ENCODE measurements at places on chromosomes 1 and 21.

GRCh38 chr1:207024202-207025145 is 8.1 kb downstream of the C1orf116 start:
- DNase-seq = peak; percentile 17

DNA sequence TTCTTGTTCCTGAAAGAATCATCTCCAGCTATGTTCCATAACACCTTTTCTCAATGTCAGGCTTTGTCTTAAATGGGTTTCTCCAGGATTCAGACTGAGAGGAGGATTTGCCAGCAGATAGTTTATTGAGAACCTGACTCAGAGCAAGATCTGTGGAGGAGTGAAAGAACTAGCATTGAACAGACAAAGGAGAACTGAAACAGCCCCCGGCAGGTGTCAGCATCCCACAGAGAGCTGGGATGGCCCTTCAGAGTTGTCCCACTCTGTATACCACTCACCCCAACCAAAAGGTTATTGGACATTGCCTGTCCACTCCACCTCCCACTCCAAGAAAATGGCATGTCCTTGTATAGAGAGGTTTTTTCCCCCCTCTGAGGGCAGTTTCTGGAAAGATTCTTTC is 270.7 kb downstream of the PAPPA2 start:
- DNase-seq = no peak

- no peak for DNase-seq
Measured at GRCh38 chr1:12555411-12556367, 62.3 kb downstream of the DHRS3 start.

- DNase-seq = no peak
Measured at GRCh38 chr1:54477153-54477561, 70.9 kb upstream of the ACOT11 start.

DNA sequence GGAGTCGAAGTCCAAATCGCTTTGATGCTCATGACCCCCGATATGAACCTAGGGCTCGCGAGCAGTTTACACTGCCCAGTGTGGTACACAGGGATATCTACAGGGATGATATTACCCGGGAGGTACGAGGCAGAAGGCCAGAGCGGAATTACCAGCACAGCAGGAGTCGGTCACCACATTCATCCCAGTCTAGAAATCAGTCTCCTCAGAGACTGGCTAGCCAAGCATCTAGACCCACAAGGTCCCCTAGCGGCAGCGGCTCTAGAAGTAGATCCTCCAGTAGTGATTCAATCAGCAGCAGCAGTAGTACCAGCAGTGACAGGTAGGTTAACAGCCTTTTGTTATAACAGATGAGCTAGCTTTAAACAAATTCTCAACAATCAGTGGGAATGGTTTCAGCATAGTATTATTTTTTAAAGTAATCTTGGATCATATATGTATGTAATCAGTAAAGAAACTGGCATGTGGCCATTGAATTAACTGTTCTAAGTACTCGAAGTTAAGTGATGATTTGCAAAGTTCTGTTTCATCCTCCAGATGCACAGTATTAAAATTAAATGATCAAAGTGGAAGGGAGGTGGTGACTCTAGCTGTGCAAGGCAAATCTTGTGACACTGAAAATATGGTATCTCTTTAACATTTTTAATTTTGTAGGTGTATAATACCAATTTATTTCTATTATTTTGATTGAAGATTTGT is 29.0 kb downstream of the SPEN start:
- DNase-seq = no peak

DNA sequence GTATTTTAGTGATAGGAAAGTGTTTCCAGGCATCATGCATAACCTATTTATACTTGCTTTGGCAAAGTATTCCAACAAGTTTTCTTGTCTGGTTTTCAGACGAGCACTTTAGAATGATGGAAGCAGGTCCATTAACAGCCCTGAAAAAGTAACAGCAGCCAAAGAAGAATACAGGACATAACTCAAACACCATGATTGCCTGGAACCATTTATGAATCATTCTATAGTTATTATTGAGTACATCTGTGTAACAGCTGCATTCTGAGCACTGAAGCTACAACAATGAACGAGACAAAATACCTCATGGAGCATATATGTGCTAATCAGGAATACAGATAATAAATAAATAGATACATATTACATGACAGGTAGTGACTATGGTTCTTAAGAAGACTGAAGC is 12.6 kb downstream of the IL10RB start:
- no peak for DNase-seq

DNA sequence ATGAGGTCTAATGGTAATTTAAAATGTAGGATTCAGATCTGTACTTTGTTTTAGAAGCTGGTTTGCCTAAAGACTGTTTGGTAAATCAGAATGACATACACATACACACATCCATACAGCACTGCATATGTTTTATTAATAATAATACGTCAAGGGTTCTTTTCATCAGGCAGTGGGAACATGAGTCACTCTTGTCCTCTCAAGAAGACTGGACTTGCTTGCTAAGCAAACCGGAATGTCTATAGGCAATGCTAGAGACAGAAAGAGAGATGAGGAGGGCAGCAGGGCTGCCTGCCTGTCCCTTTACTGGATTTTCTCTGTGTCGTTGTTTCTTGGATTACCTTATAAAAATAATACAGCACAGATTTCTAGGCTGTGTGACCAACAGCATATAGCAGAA is 119.1 kb upstream of the GALNT2 start:
- DNase-seq = no peak

- DNase-seq = no peak
Measured at GRCh38 chr1:110464340-110464739, 13.4 kb downstream of the PROK1 start.

- DNase-seq = no peak
Measured at GRCh38 chr1:32012709-32013385, 821 bp upstream of the KHDRBS1 start.

GRCh38 chr1:42319128-42319851 is 15.7 kb downstream of the FOXJ3 start:
- DNase-seq = peak; percentile 36

- DNase-seq = no peak
Measured at GRCh38 chr1:8482979-8483381, 165.1 kb downstream of the SLC45A1 start.

DNA sequence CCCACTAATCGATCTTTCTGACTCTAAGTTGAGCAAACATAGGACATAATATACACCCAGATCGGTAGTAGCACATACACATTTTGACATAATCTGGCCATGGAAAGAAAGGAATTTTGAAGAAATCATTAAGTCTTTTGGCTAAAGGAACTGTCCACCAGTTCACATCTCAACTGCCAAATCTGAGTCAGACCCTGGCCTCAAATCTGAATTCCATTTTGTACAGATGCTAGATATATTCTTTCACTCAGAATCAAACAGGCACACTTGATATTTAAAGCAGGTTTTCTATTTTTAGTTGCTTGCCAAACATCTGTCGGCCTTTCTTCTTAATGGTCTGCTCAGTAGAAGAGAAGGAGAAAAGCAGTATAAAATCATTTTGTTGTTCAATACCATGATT is 281.8 kb downstream of the BARHL2 start:
- no peak for DNase-seq

DNA sequence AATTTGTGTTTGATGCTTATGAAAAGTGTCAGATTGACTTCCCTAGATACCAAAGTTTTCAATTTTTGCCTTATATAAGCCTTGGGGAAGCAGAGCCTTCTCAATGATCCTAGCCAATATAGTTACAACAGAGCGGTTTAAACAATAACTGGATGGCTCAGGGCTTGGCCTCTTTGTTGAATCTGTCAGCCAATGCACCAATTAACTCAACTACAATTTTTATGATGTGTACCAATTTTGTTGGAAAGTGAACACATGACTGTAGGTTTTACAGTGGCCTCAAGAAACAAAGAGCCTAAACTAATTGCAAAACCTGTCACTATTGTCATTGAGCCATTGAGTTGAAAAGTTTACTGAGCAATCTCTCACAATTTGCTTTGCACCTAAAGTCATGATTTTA is 71.6 kb upstream of the RGS18 start:
- DNase-seq = no peak

DNA sequence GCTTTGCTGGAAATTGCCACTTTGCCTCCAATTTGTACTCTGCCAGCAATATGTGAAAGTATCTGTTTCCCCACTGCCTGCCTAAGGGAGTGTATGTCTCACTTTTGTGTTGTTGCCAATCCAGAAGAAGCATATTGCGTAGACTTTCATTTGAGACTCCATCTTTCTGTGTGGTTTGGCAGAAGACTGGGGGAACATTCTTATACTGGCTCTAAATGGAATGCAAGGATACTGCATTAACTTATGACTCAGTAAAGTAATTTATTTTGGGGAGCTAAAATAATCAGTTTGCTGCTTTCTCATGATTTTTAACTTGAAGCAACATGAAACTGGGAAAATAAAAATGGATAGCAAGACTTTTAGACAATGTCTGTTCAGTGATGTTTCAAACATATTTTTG is 107.7 kb upstream of the TMPRSS2 start:
- no peak for DNase-seq

DNA sequence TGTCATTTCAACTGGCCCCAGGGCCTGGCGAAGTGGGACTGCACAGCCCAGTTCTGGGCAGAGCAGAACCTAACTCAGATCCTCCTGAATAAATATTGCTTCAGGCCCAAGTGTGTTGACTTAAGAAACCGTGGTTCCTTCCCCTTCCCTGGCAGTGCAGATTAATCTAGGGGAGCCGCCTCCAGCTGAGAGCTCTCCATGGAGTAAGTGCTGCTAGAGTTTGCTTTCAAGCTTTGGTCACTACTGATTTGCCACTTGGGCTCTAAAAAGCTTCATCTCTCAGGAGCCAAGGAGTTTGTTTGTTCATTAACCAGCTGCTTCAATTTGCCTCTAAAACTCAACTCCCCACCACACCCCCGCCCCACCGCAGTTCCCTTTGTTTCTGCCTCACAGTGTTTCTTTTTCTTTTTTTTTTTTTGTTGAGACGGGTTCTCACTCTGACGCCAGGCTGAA is 112.1 kb downstream of the DTL start:
- no peak for DNase-seq

GRCh38 chr1:153745417-153745816 is 17.6 kb downstream of the INTS3 start:
- DNase-seq = no peak

DNA sequence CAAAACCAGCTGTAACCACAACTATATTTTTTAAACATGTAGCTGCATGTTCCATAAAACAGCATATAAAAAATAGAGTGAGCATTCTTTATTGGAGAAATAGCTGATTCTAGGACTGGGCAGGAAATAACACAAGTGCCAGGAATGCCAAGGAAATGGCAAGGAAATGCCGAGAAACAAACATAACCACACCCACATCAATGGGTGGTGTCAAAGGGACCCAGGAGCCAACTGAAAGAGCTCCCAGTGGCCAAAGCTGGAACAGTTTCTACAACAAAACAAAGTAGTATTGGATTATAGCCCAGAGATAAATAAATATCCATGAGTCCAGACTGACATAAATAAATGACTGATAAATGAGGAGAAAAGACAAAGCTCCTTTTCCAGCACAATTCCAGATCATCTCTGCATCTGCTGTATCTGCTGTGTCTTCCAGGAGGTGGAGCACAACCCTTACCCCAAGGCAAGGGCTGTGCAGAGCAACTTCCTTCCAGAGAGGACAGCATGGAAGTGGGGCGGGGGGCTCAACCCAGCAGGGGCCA is 28.1 kb downstream of the ADARB1 start:
- DNase-seq = no peak

DNA sequence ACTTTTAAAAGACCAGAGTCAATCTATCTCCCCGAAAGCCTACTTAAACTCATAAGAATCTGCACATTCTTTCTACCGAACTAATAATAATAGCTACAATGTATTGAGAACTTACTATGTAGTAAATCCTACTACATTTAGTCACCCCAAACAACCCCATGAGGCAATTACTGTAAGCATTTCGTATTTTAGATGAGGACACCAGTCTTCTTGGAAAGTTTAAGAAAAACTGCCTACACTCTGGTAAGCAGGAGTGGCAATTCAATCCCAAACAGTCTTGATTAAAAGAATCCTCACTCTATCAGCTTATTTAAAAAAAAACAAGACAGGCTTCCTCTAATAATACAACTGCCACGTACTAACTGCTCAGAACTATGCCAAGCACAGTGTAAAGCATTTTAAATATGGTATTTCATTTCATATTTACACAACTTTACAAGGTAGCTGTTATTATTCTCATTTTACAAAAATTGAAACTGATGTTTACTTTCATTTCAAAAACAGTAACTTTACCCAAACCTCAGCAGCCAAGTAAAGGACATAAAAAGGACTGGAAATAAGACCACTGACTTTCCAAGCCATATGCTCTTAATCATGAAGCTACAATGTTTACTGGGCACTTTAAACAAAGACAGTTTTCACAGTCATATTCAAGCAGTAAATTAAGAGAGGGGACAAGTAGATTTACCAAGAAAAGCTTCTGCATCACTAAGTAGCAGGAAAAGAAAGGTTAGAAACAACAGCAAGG is 13.9 kb downstream of the ARID4B start:
- DNase-seq = no peak

DNA sequence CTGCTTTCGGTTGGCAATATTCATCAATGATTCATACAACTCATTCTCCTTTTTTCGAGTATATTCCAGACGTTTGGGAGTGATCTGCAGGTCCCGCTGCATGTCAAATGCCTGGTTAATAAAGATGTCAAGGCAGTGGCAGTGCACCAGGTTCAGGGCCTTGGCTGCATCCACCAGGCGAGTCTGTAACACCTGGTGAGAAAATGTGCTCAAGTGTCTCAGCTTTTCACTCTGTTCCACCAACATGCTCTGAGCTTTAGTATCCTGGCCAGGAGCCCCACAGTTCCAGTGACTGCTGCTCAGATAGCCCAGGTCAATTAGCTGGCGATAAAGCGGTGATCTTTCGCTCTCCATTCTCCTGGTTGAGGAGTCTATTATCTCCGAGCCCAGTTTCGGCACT is 42.3 kb downstream of the DSTYK start:
- DNase-seq = no peak

GRCh38 chr1:2355373-2356261 is 35.7 kb downstream of the MORN1 start:
- DNase-seq = no peak

DNA sequence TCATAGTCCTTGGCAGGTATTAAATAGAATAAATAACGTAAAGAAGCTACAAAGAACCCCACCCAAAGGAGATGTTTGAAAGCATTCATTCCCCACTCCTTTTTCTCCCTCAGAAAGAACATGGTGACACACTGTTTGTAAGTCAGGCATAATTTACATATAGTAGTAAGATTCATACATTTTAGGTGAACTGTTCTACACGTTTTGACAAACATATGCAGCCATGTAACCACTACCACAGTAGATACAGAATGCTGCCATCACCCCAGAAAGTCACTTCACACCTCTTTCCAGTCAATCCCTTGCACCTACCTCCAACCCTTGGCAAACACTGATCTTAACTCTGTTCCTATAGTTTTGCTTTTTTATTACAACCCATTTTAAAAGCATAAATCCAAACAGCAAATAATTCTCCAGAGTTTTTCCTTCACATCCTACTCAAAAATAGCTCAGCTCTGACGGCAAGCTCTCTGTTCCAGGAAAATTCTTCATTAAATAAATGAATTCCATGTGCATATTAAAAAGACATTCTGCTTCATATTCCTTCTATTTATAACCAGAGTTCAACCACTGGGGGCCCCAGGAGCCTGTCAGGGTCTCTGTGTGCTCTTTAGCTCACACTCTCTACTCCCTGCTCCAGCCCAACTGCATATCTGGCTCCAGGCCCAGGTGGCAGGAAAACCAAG is 258.8 kb downstream of the PLPP3 start:
- no peak for DNase-seq

All from activated CD8-positive, alpha-beta T cell treated with anti-CD3 and anti-CD28 coated beads for 36 hours (primary cell).